Ammon's horn (tissue), 1 donor: ENCODE measurements at places on chromosomes 5 and 9.

DNA sequence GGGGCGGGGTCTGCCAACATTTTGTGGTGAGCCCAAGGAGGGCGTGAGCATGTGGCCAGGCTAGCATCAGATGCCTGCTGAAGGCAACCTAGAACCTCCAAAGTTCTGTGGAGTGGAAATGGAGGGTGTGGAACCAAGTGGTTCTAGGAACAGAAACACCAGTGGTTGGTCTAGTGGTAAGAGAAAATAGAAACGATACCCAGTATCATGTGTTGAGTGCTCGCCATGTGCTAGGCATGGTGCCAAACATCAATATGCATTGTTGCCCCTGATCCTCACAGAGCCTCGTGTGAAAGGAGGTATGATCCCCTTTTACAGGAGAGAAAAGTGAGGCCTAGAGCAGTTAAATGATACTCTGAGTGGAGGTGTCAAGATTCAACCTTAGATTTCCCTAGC is 31.5 kb upstream of the MVB12B start:
- DNase-seq, result no peak

- DNase-seq, result no peak
Observed at GRCh38 chr5:124131466-124131865, 615.0 kb downstream of the ZNF608 start.

DNA sequence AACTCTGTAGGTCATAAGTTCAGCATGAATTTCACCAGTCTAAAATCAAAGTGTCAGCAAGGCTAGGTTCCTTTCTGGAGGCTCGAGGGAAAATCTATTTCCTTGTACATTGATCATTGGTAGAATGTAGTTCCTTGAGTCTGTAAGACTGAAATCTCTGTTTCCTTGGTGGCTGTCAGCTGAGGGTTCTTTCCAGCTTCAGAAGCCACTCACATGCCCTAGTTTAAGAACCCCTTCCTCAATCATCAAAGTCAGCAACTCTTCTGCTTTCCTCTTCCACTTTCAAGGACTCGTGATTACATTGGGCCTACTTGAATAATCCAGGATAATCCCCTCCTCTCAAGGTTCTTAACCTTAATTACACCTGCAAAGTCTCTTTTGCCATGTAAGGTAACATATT is 4.9 kb upstream of the SCAMP1 start:
- no peak for DNase-seq

DNA sequence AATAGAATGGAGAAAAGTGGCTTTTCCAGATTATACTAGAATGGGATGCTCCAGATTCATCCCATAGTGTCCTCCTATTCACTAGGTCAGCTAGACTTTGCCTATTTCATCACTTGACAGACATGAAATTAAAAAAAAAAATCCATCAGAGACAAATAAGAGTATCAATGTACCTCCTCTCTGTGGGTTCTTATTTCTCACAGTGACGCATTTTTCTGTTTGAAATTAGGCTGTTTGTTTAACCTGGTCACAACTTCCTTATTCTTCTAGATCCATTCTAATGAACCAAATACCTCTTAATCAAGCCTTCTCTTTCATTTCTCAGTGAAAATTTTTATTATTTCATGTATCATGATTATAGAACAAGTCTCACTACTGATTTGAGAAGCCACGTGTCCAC is 305.4 kb downstream of the SEMA5A start:
- DNase-seq, result no peak

DNA sequence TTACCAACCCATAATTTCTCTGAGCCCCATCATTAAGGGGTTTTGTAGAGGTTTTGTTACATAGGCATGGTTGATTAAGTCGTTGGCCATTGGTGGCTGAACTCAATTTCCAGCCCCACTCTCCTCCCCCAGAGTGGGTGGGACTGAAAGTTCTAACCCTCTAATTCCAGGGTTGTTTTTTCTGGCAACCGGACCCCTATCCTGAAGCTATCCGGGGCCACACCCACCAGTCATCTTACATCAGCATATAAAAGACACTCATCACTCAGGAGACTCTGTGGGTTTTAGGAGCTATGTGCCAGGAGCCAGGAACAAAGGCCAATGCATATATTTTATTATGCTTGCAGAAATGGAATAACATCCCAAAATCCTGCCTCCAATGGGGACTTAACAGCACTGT is 186.0 kb downstream of the NXNL2 start:
- DNase-seq, result no peak
